ENCODE measurements at places on chromosomes 4 and X.

- peak within 1 kb of the TSS; percentile 84 for H3K27ac ChIP-seq
- DNase-seq: no peak
- H3K4me3 ChIP-seq: peak within 1 kb of the TSS; percentile 99
These were observed at the start of gene PPP3CA for GRCh38 chr4:101347267-101347556. Gene PPP3CA (minus strand): TSS chr4:101347526.

GRCh38 chr4:26873391-26874026, 12.9 kb downstream of the STIM2 start:
- no peak for DNase-seq
- H3K4me1 ChIP-seq: no peaks in the 10 kb centered on the region
- H3K36me3 ChIP-seq: no peaks in the 10 kb centered on the region
- no peaks in the 10 kb centered on the region for H3K27me3 ChIP-seq
- H3K4me3 ChIP-seq: no peak overlapping the region

- H3K27me3 ChIP-seq: peaks cover 12% of the 10 kb centered on the region
- H3K36me3 ChIP-seq: no peaks in the 10 kb centered on the region
- H3K4me1 ChIP-seq: peaks cover 14% of the 10 kb centered on the region
- no peak overlapping the region for H3K4me3 ChIP-seq
These were observed 13.5 kb upstream of the PRPS2 start for GRCh38 chrX:12777670-12778069.

DNA sequence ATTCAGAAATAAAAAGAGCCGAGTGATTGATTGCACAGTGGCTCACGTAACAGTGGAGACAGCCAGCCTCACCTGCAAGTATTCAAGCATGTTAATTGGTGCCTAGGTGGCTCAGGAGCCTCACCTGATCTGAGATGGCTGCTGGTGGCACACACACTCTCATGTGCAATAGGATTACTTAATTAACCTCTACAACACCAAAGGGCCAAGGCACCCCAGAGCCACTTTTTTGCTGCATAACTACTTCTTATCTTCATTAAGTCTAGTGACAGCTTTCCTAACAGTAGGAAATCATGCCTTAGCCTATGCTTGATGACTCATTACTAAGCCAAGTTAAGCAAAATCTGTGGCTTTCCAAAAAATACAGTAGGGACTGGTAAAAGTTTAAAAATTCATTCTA, 117.3 kb upstream of the NOCT start:
- no peaks in the 10 kb centered on the region for H3K36me3 ChIP-seq
- DNase-seq: no peak
- no peaks in the 10 kb centered on the region for H3K27me3 ChIP-seq
- no peak overlapping the region for H3K27ac ChIP-seq

DNA sequence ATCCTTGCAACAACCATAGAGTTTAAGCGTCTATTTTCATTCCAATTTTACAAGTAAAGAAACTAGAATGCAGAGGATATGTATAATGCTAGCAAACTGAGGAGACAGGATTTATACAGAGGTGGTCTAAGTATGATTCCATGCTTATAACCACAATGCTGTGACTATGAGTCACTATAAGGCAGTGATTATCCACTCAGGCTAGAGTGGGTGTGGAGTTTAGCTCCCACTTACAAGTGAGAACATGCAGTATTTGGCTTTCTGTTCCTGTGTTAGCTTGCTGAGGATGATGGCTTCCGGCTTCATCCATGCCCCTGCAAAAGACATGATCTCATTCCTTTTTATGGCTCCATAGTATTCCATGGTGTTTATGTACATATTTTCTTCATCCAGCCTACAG, 41.6 kb upstream of the EDA2R start:
- no peak for DNase-seq
- H3K27me3 ChIP-seq: no peaks in the 10 kb centered on the region
- H3K4me1 ChIP-seq: no peaks in the 10 kb centered on the region
- H3K4me3 ChIP-seq: no peak overlapping the region

GRCh38 chr4:1086011-1086410, 27.4 kb downstream of the RNF212 start:
- no peak overlapping the region for H3K27ac ChIP-seq
- peaks cover 38% of the 10 kb centered on the region for H3K4me1 ChIP-seq
- no peak overlapping the region for H3K4me3 ChIP-seq
- no peak for DNase-seq
- no peaks in the 10 kb centered on the region for H3K27me3 ChIP-seq
